ENCODE measurements at places on chromosomes 3 and 15.

- DNase-seq, result no peak
These were observed 348.4 kb upstream of the THBS1 start for GRCh38 chr15:39232512-39232911.

DNA sequence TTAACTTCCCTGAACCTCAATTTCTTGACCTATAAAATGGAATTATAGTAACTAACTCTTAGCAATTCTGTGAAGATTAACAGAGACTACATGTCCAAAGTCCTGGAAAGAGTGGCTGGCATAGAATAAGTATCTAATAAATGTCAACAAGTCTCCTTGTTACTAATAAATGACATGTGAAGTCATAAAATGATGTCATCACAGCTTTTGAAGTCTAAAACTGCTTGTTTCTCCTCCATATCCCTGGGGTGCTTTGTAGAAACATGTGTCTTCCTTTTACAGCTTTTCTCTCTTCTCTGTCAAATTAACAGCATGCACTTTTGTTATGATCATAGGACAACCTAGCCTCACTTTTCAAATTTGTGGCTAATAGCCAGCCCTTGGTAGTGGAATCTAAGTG, 510.2 kb downstream of the NTRK3 start:
- DNase-seq, result no peak

- no peak for DNase-seq
These were observed 193.6 kb downstream of the CLSTN2 start for GRCh38 chr3:140128631-140129030.

GRCh38 chr3:87246662-87247429, 19.7 kb downstream of the CHMP2B start:
- DNase-seq, result no peak

DNA sequence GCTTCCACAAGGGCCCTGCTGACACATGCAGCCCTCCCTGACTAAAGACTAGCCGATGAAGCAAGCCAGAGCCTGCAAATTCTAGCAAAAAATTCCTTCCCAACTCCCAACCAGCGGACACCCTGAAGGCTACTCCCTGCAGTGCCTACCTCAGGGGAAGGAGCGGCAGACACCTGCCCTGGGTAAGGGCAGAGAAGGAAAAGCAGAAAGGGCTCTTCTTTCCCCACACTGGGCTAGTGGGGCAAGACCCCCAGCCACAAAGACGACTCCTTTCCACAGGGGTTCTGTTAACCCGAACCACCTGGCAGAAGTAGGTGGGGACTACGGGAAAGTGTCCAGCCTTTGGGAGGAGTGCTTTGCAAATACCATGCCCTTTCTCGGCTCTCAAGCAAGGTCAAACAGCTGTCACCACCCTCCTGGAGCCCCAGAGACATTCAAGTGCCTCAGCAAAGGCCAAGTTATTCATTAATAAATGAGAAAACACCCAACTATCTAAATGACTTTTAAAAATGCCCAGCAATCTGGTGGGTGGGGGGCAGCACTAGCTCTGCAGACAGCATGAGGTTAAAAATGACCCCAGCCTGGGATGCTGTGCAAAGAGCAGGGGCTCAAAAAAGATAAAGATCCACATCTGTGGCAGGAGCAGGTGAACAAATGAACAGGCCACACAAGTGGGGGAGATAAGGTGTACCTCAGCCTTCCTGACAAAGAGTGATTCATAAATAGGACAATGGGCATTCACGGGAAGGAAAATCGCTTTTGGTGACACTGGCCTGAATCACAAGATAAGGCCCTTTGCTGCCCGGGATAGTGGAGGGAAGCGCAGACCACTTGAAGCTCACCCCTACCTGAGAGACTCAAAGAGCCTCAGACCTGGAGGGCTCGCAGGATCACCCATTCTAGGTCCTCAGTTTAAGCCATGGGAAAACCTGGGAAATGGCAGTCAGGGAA, 33.0 kb downstream of the CCDC12 start:
- no peak for DNase-seq

- DNase-seq, result no peak
These were observed 90.8 kb downstream of the CRTC3 start for GRCh38 chr15:90620379-90621067.

GRCh38 chr3:19540464-19540863, 392.2 kb downstream of the KCNH8 start:
- DNase-seq, result no peak

DNA sequence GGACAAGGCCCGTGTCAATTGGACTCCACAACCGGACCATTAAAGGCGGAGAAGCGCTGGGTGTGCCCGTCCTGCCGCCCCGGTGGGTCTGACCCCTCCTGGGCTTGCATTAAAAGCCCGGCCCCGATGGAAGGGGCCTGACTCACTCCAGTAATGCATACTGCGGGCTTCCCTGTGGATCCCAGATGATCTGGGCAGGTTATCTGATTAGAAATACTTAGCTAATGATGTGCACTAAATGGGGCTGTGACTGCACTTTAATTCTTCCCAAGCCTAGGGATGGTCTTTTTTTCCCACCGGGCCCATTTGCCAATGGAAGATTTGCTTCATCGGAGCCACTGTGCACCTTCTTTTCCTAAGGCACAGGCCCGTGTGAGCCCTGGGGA, 124.9 kb downstream of the TMEM266 start:
- no peak for DNase-seq
